NCI-H146 (cell line): ENCODE measurements at places on chromosomes 3 and 15.

DNA sequence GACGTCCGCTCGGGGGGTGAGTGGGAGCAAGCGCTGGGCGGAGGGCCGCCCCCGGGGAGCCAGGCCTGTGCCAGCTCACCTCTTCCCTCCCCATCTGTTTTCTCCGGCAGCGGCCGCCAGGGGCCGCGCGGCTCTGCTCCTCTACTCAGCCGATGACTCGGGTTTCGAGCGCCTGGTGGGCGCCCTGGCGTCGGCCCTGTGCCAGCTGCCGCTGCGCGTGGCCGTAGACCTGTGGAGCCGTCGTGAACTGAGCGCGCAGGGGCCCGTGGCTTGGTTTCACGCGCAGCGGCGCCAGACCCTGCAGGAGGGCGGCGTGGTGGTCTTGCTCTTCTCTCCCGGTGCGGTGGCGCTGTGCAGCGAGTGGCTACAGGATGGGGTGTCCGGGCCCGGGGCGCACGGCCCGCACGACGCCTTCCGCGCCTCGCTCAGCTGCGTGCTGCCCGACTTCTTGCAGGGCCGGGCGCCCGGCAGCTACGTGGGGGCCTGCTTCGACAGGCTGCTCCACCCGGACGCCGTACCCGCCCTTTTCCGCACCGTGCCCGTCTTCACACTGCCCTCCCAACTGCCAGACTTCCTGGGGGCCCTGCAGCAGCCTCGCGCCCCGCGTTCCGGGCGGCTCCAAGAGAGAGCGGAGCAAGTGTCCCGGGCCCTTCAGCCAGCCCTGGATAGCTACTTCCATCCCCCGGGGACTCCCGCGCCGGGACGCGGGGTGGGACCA, 632 bp upstream of the CRELD1 start:
- peak; percentile 69 for DNase-seq

DNA sequence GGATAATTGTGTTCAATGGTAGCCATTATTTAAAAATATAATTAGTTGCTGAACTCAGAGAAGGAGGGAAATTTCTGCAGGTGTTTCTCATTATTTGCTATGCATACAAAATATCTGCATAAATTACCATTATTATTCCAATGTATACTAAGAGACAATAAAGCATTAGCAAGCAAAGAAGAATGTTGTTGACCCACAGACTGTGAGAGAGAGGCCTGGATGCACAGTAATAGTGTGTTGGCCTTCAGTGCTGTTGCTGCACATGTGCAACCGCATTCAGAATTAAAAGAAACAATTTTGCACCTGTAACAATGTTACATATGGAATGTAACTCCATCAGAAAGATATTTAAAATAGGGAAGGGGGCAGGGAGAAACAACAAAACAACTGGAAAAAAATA, 155.6 kb upstream of the KCNH8 start:
- DNase-seq = no peak

DNA sequence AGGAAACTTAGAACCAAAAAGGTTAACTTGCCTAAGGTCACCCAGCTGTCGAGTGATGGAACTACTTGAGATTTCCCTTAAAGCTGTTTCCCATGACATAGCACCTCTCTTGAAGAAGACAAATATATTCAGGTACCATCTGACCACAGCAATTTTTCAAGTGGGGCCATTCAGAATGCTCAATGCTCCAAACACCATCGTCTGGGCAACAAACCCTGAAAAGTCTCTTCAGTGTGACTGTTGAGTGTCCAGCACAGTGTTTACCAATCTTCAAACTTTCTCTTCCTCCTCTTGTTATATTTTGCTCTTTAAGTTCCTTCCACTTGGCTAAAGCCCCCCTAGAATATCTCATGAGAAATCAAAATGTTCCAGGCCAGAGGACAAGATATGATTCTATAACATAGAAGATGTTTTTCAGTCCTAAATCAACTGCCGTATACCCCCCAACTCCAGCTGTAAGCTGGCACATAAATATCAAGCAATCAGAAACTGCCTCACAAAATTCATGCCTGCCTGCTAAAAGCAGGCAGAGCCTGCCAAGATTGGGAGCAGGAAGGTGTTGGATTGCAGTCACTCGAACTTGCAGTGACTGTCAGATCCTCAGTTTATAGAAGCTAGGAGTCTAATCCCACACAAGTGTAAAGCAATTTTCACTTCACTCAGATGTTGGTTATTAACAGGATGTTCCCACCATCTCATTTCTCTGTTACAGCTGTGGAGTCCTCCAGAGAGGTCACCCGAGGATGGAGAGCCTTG, 230.5 kb upstream of the MRPL3 start:
- DNase-seq = no peak

DNA sequence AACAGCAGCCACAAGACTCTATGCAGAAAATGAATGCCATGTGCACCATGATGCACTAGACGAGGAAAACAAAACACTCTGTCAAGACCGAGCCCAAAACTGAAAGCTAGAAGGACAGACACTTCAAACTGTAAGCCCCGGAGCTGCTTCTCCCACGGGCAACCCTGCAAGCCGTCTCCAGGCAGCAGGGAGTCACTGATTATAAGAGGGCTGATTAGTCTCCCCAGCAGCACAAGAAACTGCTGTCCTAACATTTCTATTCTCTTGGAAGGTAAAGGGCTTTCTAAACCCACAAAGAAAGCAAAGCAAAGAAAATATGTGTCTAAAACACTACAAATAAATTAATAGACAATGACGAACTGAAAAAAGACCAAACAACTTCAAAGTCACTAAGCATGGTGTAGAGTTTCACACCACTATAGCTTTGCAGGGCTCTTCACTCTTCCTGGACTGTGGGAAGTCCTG, 15.5 kb downstream of the TBC1D2B start:
- DNase-seq = no peak

- no peak for DNase-seq
Observed at GRCh38 chr3:4241595-4242170, 61.5 kb upstream of the SETMAR start.

- DNase-seq = no peak
Observed at GRCh38 chr15:27764339-27764738, 334.8 kb downstream of the OCA2 start.

GRCh38 chr3:4726549-4726948, 233.4 kb downstream of the ITPR1 start:
- DNase-seq = no peak

GRCh38 chr3:107680698-107681097, 157.9 kb downstream of the BBX start:
- no peak for DNase-seq

- no peak for DNase-seq
Observed at GRCh38 chr3:62462104-62462762, 88.9 kb upstream of the FEZF2 start.

- DNase-seq = no peak
Observed at GRCh38 chr15:100880139-100880896, 687 bp downstream of the ALDH1A3 start.

GRCh38 chr3:63768386-63768785, 50.7 kb upstream of the C3orf49 start:
- no peak for DNase-seq

- no peak for DNase-seq
Observed at GRCh38 chr3:179702271-179702947, 49.6 kb downstream of the USP13 start.

DNA sequence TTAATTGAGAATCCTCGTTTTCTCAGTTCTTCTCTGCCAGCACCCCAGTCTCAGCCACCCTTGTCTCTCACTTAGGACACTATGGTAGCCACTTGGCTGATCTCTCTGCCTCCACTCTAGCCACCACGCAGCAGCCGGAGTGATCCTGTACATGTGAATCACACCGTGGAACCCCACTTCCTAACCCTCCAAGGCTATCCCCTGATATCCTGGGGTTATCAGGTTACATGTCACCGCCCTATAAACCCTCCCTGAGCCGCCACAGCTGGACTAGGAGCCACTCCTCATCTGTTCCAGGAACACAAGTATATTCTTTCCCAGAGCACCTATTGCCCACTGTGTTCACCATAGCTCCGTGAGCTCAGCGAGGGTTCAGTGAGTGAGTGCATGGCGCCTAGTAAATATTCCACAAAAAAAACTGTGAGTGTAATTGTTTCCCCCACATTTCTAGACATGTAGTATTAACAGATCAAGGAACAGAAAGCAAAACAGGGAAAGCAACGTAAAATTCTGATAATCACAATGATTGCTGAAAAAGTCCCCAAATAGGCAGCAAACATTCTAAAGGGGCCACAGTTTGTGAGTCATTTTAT, 661 bp upstream of the PARP14 start:
- DNase-seq = peak; percentile 11

- no peak for DNase-seq
Observed at GRCh38 chr3:74617776-74618175, 3.3 kb upstream of the CNTN3 start.

GRCh38 chr3:175777495-175777894, 918.4 kb downstream of the NAALADL2 start:
- no peak for DNase-seq

GRCh38 chr3:150080058-150080730, 109.5 kb upstream of the PFN2 start:
- DNase-seq = no peak

GRCh38 chr3:169179722-169180121, 483.8 kb downstream of the MECOM start:
- DNase-seq = no peak

DNA sequence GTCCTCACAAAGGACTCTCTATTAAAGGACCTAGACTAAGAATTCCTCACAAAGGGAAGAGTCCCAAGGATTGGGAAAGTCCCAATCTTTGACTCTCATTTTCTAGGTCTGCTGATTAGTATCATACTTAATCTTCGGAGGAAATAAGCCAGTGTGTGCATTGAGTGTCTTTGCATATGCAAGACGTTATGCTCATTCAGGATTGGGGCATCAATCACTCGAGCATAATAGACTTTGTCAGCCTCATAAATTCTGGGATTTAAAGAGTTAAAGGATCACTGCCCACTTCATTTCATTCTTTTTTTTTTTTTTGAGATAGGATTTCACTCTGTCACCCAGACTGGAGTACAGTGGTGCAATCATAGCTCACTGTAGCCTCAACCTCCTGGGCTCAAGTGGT, 154.3 kb downstream of the RBPMS2 start:
- DNase-seq = no peak

- DNase-seq = no peak
Observed at GRCh38 chr15:35098737-35099136, 13.6 kb upstream of the NANOGP8 start.

DNA sequence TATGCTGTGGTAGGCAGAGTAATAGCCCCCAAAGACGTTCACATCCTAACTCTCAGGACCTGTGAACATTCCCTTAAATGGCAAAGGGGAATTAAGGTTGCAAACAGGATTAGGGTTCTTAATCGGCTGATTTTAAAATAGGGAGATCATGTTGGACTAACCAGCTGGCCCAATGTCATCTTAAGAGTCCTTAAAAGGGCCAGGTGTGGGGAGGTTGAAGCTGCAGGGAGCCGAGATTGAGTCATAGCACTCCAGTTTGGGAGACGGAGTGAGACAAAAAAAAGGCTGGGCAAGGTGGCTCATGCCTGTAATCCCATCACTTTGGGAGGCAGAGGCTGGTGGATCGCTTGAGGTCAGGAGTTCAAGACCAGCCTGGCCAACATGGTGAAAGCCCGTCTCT, 1.6 kb upstream of the FLNB start:
- DNase-seq = no peak

DNA sequence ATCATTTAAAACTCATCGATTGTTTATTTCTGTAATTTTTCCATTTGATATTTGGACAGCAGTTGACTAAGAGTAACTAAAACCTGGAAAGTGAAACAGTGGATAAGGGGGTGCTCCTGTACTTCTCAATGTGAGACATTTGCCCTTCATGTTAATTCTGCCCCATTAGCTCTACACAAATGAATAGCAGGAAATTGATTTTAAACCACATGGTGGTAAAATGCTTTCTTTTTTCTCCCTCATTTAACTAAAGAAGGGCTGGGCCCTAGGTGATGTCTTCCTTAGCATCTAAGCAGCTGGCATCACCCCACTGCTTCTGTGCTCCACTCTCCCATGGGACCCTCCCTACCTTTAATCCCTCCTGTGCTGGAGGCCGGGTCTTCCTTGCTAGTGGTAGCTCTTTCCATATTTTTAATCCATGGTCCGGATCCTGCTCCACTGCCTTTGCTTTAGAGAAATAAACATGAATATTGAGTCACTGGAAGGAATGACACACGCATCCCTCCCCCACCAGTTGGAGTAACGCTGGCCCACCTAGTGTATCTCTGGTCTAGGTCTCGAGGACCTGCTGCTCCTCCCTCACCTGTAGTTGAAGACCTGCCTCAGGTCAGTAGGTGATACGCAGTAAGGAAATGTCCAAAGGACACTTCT, 30.2 kb upstream of the LAMP3 start:
- DNase-seq = peak; percentile 88

DNA sequence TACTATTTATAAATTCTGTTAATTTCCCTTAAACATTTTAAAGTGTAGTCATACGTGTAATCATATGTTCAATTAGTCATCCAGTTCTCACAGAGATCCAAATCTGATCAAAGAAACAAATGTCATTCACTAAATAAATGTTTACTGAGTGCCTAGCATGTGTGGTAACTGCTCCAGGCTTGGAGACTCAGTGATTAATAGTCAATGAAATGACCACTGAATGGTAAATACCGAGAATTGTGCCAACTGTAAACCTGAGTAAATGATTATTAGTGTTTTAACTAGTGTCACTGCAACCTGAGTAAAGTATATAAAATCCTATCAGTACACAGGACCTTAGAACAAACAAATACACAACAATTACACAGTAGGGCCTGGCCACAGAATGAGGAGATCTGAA, 52.3 kb downstream of the SH3GL3 start:
- DNase-seq = no peak

DNA sequence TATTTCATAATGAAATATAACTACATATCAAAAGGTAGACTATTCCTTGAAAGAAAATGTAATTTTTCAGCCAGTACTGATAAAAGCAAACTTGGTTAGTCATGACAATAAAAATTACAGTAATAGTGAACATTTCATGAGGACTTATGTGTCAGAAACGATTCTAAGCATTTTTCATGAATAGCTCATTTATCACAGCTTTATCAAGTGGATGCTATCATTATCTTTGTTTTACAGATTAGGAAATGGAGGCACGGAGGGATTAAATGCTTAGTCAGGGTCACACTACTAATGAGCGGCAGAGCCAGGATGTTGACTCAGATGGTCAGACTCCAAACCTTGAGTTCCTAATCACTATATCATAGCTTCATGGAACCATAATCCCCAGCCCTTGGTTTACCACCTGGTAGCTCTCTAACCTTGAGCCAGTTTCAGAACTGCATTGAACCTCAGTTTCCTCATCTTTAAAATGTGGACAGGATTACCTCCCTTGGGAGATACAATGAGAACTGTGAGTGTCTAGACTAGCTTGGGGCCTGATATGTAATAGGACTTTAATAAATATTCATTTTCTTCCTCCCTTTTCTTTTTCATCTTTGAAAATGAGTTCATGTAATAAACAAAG, 85.4 kb downstream of the TNIK start:
- DNase-seq = no peak
